ENCODE measurements at places on chromosomes 11 and 22.

DNA sequence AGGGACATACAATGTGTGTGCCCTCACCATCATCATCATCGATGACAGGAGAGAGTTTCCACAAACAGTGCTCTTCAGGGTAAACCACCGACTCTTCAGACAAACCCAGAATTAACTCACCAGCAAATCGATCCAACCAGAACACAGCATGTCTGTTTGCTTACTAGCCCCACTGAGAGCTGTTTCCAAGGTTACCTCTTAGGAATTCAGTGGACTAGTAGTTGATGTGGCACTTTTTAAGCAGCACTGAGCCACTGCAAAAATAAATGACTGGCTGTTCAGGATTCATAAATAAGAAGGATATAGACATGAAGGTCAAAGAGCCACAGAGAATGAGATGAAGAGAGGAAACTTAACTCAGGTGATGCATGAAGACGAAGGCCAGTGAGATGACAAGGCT lies 83.1 kb downstream of the PARVA start:
- no peak for DNase-seq

DNA sequence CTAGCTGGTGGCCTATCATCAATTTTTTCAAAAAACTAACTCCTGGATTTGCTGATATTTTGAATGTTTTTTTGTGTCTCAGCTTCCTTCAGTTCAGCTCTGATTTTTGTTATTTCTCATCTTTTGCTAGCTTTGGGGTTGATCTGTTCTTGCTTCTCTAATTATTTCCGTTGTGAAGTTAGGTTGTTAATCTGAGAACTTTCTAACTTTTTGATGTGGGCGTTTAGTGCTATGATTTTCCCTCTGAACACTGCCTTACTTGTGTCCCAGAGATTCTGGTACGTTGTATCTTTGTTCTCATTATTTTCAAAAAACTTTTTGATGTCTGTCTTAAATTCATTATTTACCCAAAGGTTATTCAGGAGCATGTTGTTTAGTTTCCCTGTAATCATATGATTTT lies 19.1 kb downstream of the NARS2 start:
- no peak for DNase-seq

GRCh38 chr22:17112491-17113042 lies 8.6 kb downstream of the TMEM121B start:
- DNase-seq = no peak

- no peak for DNase-seq
Measured at GRCh38 chr22:23289130-23289503, 108.8 kb downstream of the BCR start.

DNA sequence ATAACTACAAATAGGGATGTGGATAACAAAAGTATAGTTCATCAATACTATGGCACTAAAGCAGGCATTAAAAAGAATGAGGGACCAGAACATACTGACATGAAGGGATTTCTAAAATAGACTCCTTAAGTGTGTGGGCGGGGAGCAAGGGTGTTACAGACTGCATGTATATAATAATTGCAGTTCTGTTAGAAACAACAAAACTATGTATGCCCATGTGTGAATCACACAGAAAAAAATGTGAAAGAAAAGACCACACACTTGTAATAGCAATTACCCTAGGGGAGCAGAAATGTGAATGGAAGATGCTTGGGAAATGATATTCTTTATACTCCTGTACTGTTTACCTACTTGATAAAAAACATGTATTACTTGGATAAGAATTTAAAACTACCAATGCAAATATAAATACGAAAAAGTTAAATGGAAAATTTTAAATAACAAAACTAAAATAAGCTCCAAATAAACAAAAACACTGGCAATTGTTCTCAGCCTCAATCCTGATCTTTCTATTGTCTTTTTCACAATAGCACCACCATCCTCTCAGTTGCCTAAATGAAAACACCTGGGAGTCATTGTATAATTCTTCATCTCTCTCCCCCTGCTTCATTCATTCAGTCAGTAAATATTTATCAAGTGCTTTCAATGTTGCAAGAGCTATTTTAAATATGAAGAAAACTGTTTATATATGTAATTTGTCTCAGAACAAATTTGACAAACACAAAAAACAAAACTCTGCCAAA lies 129.8 kb downstream of the FCHSD2 start:
- DNase-seq = no peak

DNA sequence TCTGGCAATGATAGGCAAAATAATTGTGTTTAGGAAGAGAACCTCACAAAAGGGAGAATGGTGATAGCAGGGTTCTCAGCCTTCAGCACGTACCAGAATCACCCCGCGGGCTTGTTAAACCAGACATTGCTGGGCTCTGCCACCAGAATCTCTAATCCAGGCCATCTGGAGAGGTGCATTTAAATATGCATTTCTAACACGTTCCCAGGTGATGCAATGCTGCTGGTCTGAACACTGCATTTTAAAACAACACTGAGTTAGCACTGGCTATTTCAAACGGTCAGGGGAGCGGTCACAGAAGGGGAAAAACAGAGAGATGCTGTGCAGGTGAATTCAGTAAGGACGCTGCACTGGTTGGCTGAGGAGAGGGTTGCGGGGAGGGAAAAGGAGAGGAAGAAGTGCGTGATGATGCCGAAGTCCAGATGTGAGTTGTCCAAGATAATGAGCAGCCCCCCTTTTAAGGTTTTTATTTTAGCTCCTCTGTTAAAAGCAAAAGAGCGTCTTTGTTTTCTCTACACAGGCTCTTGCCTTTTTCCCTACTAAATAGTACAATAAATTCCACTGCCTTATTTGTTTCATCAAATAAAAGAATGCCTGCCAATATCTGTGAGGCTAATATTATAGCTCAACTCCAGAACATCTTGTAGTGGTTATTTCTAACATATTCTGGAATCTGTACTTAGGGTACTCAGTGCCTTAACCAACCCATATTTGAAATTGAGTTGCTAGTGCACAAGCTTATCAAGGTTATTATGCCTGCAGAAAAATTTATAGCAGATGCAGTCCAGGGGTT lies 109.6 kb upstream of the POU2AF2 start:
- DNase-seq = no peak

DNA sequence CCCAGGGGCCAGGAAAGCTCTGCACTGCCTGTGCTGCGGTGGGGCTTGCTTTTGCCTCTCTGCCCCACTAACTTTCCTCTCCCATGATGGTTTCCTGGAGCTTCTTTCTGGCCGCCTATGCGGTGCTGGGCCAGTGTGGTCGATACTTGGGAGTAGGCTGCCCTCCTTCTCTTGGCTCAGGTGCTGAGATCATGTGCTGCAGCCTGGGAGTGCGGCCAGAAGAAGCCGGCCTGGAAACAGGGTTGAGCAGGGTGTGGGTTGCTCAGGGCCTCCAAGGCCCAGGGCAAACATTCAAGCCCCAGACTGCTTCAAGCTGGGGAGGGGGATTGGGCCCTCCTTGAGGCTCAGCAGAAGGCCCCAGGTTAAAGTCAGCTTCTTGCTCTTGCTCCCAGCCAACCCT lies 125.0 kb downstream of the NTM start:
- DNase-seq = no peak

- no peak for DNase-seq
Measured at GRCh38 chr11:105167244-105167643, 27.7 kb upstream of the CARD18 start.

DNA sequence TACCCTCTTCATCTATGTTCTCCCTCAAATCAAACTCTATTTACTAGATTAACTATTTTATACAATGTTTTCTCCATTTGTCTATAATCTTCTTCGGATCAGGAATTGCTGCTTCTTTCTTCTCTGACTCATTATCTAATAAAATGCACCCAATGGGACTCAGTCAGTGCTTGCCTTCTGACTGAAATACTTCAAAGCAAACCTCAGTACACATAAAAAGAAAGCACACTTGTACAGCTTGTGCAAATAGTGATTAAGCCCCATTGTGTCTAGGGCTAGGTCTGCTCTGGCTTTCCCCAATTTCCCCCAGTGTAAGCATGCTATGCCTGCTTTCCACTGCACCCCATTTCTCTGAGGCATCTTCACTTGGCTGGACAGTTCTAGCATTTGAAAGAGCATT lies 118.6 kb upstream of the C11orf87 start:
- DNase-seq = no peak

DNA sequence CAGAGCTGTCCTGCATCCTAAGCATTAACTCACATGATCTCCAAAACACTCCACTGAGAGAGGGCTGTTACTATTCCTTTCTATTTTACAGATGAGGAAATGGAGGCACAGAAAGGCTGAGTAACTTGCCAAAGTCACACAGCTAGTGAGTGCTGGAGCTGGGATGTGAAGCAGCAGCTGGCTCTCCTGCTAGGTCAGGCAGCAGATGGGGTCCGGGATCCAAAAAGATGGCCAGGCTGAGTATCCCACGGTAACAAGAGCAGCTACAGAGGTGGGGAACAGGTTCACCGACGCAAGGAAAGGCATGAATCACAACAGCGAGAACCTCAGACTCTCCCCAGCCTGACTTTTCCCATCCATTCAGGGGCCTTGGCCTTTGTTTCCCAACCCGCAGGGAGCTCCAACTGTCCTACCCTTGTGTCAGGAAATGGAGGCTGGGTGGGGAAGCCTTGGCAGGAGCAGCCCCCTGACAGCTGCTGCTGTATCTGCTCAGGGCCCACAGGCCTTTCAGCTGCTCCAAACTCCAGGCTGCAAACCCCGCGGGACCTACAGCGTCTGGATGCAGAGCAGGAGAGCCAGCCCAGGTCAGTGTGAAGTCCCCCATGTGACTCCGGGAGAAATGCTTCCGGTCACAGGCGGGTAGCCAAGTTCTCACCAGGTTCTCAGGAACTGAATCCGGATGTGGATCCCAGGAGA lies 29.5 kb downstream of the DKK3 start:
- DNase-seq = peak; percentile 65

GRCh38 chr11:73140213-73141030 lies 1.7 kb downstream of the FCHSD2 start:
- no peak for DNase-seq

- DNase-seq = peak; percentile 82
Measured at GRCh38 chr22:36461665-36462649, 19.5 kb downstream of the TXN2 start.

GRCh38 chr11:16856022-16856471 lies 117.6 kb downstream of the C11orf58 start:
- DNase-seq = no peak

DNA sequence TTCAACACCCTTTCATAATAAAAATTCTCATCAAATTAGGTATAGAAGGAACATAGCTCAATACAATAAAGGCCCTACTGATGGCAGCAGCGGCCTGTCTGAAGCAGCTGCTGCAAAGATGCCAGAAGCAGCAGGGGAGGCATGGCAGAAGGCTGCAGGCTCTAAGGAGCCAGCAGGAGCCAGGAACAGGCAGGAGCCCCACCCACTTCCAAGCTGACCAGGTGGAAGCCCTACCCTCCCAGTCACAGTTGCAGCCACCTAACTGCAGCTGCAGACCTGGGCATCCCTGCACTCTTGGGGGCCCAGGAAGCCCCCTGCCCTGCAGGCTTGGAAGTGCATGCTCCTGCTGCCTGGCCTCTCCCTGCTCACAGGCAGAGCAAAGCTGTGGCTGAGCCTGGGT lies 18.2 kb upstream of the OR6A2 start:
- no peak for DNase-seq

Measured in upper lobe of right lung (tissue), 1 donor.